Esophagus squamous epithelium (tissue), 5 donors: ENCODE measurements at places on chromosomes 11 and 22.

DNA sequence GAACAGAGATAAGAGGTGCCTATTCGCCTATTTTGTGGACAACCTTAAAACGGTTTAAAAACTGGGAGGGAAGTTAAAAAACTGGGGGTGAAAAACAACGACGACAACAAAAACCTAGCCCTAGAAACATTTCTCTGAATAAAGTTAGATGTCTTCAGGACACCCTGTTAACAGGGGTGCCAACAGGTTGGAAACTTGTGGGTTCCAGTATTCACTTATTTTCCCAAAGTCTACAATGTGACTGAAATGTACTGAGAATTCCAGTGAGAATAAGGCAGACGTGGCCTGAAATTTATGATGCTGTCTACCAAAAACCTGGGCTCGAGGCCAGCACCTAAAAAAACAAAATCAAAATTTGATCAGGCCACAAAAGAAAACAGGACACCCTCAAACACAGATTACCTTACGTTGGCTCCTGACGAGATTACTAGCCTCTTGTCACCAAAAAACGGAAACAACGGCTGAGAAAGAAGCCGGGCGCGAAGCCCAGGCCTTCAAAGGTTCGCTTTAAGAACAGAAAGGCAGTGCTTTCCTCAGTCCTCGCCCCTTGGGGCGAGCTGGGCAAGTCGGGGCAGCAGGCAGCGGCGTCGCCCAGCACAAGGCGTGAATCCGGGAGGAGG lies 906 bp downstream of the CCDC90B start:
- DNase-seq = no peak

DNA sequence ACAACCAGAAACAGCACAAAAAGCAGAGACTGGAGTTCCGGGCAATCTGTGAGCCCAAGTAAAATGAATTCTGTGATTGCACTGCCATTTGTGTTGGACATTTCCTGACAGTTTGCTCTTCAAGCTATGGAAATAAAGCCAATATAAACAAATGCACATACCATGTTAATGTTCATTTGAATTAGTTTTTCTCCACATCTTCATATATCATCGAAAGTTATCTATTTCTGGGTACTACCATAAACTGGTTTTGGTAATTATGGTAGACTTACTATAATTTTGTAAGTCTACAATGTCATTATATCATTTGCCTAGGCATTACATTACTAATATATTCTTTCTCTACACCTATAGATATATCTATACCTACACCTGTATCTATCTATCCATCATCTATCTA lies at the start of gene OR5M11:
OR5M11 (minus strand) TSS at position 101 of the 400 bp plus-strand sequence; CDS start at position 101, 0 bp downstream.
- DNase-seq = no peak

DNA sequence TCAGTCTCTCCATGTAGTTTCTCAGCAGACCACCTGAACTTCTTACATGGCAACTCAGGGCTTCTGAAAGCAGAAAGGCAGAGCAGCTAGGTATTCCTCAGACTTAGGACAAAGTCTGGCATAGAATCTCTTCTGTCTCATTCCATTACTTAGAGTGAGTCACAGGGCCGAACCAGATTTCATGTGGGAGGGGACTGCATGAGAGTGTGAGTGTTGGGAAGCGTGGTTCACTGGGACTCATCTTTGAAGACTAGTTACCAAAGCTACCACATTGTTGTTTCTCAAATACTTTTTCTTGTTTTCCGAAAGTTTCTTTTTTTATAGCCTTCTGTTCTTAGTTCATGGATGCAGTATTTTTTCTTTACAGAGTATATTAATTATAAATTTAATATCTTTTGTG lies 36.1 kb upstream of the SCN3B start:
- no peak for DNase-seq

- no peak for DNase-seq
Measured at GRCh38 chr11:17449158-17449557, 27.5 kb downstream of the ABCC8 start.

GRCh38 chr11:130728185-130729180 lies 187.8 kb downstream of the SNX19 start:
- DNase-seq = no peak

DNA sequence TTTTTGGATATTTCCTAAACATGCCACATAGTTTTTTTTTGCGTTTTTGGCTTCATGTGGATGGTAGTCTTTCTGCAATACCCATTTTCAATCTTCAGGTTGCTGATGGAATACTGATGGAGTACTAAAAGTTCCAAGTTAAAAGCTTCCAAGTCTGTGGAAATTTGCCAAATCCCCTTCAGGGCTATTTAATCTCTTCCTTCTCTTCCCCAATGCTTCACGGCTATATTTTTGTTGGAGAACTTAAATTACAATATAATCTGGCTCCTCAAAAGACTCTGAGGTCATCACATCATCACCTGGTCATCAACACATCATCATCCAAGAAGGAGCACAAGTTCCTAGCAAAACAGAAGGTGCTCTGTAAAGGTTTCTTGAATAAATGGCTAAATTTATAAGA lies 881.0 kb upstream of the TENM4 start:
- no peak for DNase-seq

DNA sequence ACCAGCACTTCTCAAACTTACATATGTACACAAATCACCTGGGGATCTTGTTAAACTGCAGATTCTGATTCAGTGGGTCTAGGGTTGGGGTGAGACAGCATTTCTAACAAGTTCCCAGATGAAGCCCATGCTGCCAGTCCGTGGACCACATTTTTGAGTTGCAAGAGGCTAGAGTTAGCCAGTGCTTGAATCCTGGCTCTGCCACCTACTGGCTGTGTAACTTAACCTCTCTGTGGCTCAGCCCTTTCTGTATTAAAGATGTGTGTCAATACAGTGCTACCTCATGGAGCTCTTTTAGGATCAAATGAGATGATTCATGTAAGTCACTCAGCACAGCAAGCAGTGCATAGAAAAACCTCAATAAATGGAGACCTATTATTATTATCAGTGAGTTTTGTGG lies 90.2 kb upstream of the ISX start:
- DNase-seq = no peak

- no peak for DNase-seq
Measured at GRCh38 chr11:103942646-103943045, 93.8 kb upstream of the DDI1 start.

DNA sequence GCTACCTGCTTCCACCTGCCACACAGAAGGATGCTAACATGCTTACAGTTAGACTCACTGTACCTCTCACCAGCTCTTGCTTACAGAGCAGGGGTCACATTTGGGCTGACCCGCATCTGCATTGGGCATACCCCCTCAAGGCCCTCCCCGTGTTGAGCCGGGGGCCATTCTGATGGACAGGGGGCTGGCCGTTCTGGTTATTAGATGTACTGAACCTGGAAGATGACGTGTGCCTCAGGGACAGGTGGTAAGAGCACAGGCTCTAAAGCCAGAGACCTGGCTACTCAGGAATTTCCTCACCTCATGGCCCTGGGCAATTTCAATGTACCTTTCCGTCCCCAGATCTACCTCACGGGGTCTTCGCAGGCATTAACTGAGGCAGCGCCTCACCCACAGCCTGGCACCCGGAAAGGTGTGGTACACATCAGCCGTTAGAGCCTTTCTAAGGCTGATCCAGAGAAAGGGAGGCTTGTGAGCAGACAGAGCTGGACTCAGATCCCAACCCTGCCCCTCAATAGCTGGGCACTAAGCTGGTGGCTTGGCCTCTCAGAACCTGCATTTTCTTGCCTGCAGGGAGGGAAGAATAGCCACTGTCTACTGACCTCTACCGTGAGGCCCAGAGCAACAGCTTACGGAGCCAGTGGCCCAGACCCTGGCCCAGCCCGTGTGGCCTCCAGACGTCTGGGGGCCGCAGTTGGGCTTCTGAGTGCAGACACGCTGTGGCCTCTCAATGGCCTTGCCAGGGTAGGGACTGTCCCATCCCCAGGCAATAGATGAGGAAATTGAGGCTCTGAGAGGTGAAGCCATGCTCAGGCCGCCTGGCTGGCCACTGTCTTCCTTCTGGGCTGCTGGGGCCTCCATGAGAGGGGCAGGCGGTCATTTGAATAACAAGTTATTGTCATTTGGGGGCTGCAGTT lies 100.6 kb downstream of the MORC2 start:
- DNase-seq = no peak

- no peak for DNase-seq
Measured at GRCh38 chr11:6323291-6323905, 3.1 kb upstream of the CAVIN3 start.

DNA sequence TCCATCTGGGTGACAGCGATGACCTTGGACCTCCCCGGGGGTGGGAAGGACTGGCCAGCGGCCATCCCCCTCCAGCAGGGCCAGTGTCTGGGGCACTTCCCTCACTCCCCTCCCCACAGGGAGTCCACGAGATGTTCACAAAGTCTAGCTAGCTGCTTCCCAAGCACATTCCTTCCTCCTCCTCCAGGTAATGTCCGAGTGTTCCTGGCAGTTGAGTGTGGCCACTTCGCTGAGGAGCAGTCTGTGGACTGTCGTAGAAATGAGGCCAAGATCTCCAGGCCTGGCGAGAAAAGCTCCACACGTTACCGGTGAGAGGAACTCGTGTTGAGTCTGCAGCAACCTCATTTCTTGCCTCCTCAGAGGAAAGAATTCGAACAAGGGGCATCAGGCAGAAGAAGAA lies 425.5 kb downstream of the BRD1 start:
- DNase-seq = no peak

DNA sequence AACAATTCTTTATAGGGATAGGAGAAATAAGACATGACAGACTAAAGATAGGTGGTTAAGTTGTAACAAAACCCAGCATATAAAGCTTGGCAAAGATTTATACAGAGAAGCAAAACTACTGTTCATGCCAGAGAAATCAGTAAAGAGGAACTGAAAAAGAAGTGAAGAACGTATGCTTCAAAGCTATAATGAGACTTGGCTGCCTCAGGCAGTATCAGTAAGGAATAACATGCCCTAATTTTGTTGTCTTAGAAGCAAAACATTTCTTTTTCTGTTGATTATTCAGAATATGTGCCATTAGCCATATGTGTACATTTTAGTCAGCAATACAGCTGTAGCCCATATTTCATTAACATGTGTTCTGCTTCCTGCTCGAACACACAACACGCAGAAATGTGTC lies 403.2 kb downstream of the NELL1 start:
- DNase-seq = no peak
